Stimulated activated CD4-positive, alpha-beta T cell treated with anti-CD3 and anti-CD28 coated beads, TNF-alpha, amount 100 ng/mL, for 4 hours (primary cell): ENCODE measurements at places on chromosomes 1 and 21.

DNA sequence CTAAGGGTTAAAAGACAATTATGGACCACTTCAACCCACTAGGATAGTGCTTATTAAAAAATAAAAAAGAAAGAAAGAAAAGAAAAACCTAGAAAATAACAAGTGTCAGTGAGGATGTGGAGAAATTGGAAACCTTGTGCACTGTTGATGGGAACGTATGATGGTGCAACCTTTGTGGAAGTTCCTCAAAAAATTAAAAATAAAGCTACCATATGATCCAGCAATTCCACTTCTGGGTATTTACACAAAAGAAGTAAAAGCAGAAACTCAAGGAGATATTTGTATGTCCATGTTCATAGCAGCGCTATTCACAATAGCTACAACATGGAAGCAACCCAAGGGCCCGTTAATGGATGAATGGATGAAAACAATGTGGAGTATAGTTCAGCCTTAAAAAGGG lies 115.2 kb upstream of the ATP1A1 start:
- no peak for DNase-seq

DNA sequence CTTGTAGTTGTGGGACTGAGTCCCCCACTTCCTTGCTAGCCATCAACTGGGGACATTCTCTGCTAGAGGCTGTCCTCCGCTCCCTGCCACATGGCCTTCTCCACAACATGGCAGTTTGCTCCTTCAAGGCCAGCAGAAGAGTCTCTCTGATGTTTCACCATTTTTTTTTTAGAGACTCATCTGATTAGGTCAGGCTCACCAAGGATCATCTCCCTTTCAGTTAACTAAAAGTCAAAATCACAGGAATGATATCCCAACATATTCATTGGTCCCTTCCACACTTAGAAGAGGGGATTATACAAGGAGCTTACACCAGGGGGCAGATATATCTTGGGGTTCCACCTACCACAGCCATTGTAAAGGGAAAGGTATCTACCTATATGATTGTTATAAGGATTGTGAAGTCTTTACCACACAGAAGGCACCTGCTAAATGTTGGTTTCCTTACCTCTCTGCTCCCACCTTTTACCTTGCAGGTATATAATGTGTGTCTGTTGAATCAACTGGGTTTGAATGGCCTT lies 23.3 kb downstream of the RIMKLA start:
- no peak for DNase-seq

DNA sequence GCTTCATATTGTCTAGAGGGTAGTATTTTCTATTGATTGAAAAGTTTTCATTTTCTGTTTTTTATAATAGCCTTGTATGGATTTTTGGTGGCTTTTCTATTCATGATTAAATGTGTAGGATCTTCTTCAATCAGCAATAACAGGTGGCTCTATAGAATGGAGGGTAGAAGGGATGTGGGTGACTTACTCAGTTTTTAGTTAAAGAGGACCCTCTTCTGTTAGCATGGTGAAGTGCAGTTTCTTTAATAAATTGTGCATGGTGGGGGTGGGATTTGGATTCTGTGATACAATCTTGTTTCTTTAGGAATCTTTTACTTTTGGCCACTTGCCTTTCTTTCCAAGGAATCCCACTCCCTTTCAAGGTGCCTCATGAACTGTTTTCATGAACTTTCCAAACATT lies 64.7 kb downstream of the SLC35A3 start:
- DNase-seq: no peak

- DNase-seq: no peak
Observed at GRCh38 chr1:95583661-95584210, 349.7 kb downstream of the RWDD3 start.

DNA sequence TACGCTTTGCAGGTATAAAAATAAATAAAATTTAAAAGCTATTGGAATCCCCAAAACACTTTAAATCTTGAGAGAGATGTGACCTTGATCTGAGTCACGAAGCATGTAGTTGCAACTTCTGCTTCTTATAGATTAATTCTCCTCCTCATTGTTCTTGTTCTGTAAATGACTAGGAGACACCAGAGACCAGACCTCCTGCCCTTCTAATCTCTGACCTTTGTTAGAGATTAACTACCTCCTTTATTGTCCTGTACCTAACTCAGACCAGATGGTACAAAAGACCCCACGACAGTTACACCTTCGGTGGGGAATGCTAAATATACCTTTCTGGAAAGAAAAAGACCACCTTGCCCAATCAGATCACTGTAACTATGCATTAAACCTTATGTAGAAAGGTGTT lies 76.9 kb upstream of the NEK2 start:
- DNase-seq: no peak

DNA sequence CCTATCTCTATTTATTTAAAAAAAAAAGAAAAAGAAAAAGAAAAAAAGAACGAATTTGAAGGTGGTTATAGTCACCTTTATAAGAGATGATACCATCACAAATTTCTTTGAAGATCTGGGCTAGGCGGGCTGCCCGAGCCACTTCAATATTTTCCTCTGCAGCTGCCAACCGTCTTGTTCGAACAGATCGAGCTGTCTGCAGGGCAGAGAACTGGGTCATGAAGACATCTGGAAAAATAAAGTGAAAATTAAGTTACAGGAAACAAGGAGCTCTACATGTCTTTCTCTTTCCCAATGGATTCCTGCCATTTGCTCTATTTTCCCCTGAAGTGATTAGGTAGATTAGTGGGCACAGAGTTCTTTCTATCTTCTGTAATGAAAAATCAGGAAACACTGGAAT lies 31.9 kb downstream of the RUSC1 start:
- DNase-seq: no peak

GRCh38 chr1:64220241-64220640 lies 16.8 kb downstream of the UBE2U start:
- DNase-seq: no peak

- no peak for DNase-seq
Observed at GRCh38 chr1:154548028-154548427, 10.4 kb downstream of the UBE2Q1 start.

DNA sequence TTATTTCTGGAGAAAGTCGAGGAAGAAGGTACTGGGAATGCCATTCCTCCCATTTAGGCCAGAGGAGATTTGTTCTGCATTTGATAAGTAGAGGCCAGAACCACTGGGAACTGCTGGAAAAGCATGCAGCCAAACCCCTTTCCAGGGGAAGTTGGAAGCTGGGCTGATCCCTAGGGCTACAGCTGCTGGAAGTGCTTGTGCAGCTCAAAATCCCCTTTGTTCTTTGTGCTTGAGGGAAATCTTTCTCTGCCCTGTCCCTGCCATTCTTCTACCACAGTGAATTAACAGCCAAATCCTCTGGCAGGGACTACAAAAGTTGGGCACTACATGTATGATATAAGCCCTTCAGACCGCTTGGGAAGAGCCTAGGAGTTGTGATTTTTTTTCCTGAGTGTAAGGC lies 734.1 kb downstream of the LRRIQ3 start:
- no peak for DNase-seq
